CD4-positive, CD25-positive, alpha-beta regulatory T cell (primary cell): ENCODE measurements at places on chromosomes 5 and 9. TPM values are rescaled to one million over a fixed set of nuclear protein-coding genes. Genes with fewer than 3 reads are reported as not detected.

DNA sequence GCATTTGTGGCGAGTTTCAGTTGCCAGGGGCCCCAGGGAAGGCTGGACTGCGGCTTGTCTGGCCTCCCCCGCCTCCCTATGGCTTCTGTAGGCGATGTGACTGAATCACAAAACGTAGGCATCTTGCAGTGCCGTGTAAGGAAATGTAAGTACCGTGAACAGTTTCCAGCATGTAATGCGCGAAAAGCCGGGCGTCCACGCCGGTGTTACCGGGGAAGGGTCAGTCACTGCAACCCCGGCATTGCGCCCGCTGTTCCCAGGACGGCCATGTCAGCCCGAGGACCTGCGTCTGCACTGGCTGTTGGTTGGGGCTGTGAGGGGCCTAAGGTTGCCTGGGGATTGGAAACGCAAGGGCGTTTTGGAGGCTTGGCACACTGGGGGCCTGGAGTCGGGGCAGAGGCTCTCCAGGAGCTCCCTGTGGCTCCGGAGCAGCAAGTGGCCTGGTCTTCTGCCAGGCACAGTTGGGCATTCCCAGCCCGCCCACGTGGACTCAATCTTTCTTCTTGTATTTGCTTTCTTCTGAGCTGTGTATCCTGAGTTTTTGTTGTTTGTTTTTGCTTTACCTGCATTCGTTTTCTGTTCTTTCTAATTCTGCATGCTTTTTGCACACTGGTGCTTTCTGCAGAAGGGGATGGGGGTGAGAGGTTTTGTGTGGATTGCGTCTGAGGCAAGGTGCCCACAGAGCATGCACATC lies 36.9 kb upstream of the PLEKHG4B start:
- no peaks in the 10 kb centered on the region for H3K36me3 ChIP-seq
- no peak overlapping the region for H3K27ac ChIP-seq
- DNase-seq, result no peak
- no peak overlapping the region for H3K4me3 ChIP-seq
- H3K4me1 ChIP-seq, result peaks cover 9% of the 10 kb centered on the region

- H3K27ac ChIP-seq, result no peak overlapping the region
- H3K4me3 ChIP-seq, result no peak overlapping the region
- H3K36me3 ChIP-seq, result no peaks in the 10 kb centered on the region
Observed at GRCh38 chr5:91401175-91401574, 18.1 kb upstream of the ARRDC3 start.

GRCh38 chr5:113219695-113220094 lies 215.1 kb downstream of the TSSK1B start:
- H3K27me3 ChIP-seq, result no peaks in the 10 kb centered on the region
- H3K27ac ChIP-seq, result no peak overlapping the region
- no peak overlapping the region for H3K4me3 ChIP-seq
- H3K36me3 ChIP-seq, result no peaks in the 10 kb centered on the region

DNA sequence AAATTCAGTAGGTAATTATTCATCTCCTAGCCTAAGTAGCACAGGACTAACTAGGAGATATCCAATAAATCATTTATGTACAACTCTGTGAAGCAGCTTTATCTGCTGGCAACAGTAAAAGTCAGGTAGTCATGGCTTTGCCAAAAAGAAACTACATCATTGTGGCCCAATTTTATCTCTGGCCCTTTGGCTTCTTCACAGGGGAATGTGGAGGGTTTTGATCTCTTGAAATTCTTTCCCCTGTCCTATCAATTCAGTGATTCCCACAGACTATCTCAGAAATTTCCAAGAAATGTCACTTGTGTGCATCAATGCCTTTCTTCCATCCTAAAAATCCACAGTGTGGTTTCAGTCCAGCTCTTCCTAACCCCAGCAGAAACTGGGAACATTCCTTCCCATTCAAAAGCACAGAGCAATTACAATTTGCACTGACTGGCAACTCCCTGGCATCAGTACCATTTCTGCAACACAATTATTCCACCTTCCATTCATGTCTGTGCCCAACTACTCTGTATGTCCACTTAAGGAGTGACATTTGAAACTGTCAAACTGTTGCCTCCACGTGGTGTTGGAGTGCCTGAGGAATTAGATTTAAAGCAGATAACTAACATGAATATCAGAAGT lies 6.6 kb downstream of the CDC14B start:
- H3K27ac ChIP-seq, result no peak overlapping the region
- no peak overlapping the region for H3K4me3 ChIP-seq
- peaks cover 32% of the 10 kb centered on the region for H3K27me3 ChIP-seq
- DNase-seq, result no peak

DNA sequence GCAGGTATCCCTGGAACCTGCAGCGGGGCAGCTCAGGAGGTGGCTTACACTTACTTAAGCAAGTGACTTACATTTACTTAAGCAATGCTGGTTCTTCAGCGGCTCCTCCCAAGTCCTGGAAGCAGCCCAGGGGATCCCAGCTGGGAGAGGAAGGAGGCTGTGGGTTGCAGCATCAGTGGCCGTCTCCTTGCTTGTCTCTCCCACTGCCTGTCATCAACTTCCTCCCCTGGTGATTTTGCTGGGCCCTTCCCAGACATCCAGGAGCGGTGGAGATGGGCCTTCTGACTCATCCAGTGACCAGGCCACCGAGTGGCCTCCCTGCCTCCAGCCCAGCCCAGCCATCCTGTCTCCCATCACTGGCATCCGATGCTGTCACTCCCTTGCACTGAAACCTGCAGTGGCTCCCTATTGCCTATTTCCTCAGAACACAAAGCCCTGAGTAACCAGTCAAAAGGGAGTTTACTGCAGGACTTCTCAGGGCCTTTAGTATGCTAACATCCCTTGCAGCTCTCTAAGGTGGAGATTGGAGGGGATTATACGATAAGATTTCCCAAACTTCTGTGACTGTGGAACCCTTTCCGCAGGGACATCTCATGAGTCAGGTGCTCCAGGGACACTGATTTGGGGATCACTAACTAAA lies 155.9 kb upstream of the PHYKPL start:
- no peak overlapping the region for H3K27ac ChIP-seq
- H3K36me3 ChIP-seq, result no peaks in the 10 kb centered on the region
- no peak overlapping the region for H3K4me3 ChIP-seq
- H3K4me1 ChIP-seq, result no peaks in the 10 kb centered on the region
- DNase-seq, result no peak

GRCh38 chr5:175857986-175858385 lies 13.4 kb upstream of the CPLX2 start:
- H3K27me3 ChIP-seq, result no peaks in the 10 kb centered on the region
- no peak overlapping the region for H3K27ac ChIP-seq
- DNase-seq, result no peak
- H3K4me3 ChIP-seq, result no peak overlapping the region

- no peak for DNase-seq
- H3K4me3 ChIP-seq, result no peak overlapping the region
Observed at GRCh38 chr5:158099571-158100105, 240.7 kb upstream of the CLINT1 start.

GRCh38 chr9:31608881-31609280 lies 775.6 kb upstream of the ACO1 start:
- no peak for DNase-seq
- no peak overlapping the region for H3K4me3 ChIP-seq
- no peaks in the 10 kb centered on the region for H3K36me3 ChIP-seq
- no peaks in the 10 kb centered on the region for H3K27me3 ChIP-seq
- H3K4me1 ChIP-seq, result no peaks in the 10 kb centered on the region

DNA sequence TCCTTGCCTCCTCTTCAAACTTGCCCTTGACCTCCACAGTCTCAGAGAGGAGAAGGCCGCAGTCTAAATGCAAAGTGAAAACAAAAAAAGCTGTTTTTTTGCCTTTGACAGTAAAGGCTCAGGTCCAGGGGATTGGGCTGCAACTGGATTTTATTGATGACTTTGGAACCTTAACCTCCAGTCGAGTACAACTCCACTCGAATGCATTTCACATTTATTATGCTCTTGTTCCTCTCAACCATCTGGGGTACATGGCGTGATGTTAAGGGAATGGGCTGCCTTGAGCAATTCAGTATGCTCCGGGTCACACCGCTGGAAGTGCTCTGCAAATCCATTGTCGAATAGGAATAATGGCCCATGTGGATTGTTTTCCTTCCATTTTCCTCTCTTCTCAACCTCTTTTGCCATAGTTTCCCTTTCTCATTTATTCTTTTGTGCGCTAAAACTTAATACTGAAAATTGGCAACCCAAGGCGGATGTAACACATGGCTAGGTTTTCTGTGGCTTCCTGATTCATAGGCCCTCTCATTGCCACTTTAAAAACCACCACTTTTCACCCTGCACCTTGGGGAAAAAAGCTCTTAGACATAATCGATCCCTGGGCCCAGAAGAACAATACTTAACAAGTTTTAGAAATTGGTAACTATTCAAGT lies 34.3 kb downstream of the ITK start:
- H3K4me3 ChIP-seq, result peak overlapping the region; percentile 56
- DNase-seq, result no peak
- H3K4me1 ChIP-seq, result peaks cover 83% of the 10 kb centered on the region
- peak overlapping the region; percentile 73 for H3K27ac ChIP-seq
- H3K27me3 ChIP-seq, result no peaks in the 10 kb centered on the region
- H3K36me3 ChIP-seq, result peaks cover 98% of the 10 kb centered on the region

DNA sequence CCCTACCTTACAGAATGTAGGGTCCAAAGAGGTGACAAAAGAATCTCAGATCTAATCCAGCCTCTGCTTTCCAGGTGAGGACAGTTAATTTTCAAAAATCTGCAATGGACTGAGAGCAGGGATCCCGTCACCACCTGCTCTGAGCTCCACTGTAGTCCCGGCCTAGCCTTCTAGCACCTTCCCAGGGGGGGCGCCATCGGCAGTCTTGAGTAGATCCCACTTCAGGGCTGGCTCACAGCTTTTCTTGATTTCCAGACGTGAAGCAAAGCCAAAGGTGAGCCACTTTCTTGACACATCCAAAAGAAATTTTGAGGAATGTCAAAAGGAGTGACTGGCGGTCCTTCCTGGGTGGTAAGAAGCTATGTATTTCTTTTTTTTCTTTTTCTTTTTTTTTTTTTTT lies 114.1 kb downstream of the SYK start:
- H3K36me3 ChIP-seq, result no peaks in the 10 kb centered on the region
- no peak overlapping the region for H3K27ac ChIP-seq
- peak; percentile 2 for DNase-seq
- no peak overlapping the region for H3K4me3 ChIP-seq

GRCh38 chr5:82396396-82396795 lies 118.2 kb upstream of the RPS23 start:
- H3K4me1 ChIP-seq, result no peaks in the 10 kb centered on the region
- H3K27me3 ChIP-seq, result no peaks in the 10 kb centered on the region
- H3K36me3 ChIP-seq, result no peaks in the 10 kb centered on the region
- H3K27ac ChIP-seq, result no peak overlapping the region

- no peak overlapping the region for H3K4me3 ChIP-seq
- H3K4me1 ChIP-seq, result no peaks in the 10 kb centered on the region
- H3K36me3 ChIP-seq, result no peaks in the 10 kb centered on the region
- no peak for DNase-seq
- H3K27me3 ChIP-seq, result no peaks in the 10 kb centered on the region
- no peak overlapping the region for H3K27ac ChIP-seq
Observed at GRCh38 chr9:22913518-22913917, 466.9 kb downstream of the DMRTA1 start.

- no peaks in the 10 kb centered on the region for H3K4me1 ChIP-seq
- H3K36me3 ChIP-seq, result no peaks in the 10 kb centered on the region
- H3K27ac ChIP-seq, result no peak overlapping the region
- H3K27me3 ChIP-seq, result peaks cover 2% of the 10 kb centered on the region
Observed at GRCh38 chr5:71924980-71925379, 182.3 kb upstream of the MAP1B start.

- H3K27me3 ChIP-seq, result peaks cover 3% of the 10 kb centered on the region
- no peak overlapping the region for H3K4me3 ChIP-seq
- no peak for DNase-seq
- H3K4me1 ChIP-seq, result no peaks in the 10 kb centered on the region
Observed at GRCh38 chr5:68200288-68200687, 15.3 kb upstream of the PIK3R1 start.

- H3K4me3 ChIP-seq, result no peak overlapping the region
- H3K36me3 ChIP-seq, result no peaks in the 10 kb centered on the region
Observed at GRCh38 chr5:57841676-57842363, 359.2 kb upstream of the ACTBL2 start.

DNA sequence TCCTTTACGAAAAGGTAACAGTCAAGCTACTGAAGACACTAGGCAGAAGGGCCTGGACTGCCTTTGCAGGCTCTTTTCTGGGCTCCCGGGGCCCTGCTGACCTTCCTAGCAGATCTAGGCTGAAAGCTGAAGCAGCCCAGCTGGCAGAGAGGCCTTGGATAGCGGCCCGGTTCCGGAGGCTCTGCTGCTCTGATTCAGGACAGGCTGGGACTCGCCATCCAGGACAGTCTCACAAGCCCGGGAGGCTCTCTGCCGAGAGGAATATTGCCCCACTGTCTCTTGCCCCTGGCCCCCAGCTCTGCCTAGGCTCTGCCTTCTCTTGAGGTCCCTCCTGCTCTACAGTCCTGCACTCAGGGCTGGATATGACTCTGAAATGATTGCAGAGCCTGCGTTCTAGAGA lies 67.8 kb downstream of the PSD2 start:
- H3K27ac ChIP-seq, result no peak overlapping the region
- no peaks in the 10 kb centered on the region for H3K36me3 ChIP-seq
- H3K27me3 ChIP-seq, result peaks cover 2% of the 10 kb centered on the region
- no peak for DNase-seq
- H3K4me1 ChIP-seq, result no peaks in the 10 kb centered on the region
- H3K4me3 ChIP-seq, result no peak overlapping the region

DNA sequence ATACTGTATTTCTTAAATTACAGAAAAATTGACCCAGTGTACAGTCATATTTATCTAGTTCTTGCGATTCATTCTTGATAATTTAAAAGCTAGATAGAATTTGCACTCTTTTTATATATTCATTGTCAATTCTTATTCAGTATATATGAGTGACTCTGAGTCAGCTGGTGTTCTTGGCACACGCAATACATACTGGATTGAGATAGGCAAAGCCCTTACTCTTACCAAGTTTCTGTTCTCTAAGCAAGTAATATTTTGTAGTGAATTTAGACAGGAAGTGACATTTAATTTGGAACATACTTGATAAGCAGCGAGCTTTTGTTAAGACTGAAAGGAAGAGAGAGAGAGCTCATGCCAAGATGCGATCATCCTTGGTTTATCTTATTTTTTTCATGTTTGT lies 57.7 kb downstream of the GPBP1 start:
- peaks cover 62% of the 10 kb centered on the region for H3K36me3 ChIP-seq
- H3K4me3 ChIP-seq, result no peak overlapping the region
- no peaks in the 10 kb centered on the region for H3K4me1 ChIP-seq
- DNase-seq, result no peak
- H3K27ac ChIP-seq, result no peak overlapping the region
- H3K27me3 ChIP-seq, result no peaks in the 10 kb centered on the region

DNA sequence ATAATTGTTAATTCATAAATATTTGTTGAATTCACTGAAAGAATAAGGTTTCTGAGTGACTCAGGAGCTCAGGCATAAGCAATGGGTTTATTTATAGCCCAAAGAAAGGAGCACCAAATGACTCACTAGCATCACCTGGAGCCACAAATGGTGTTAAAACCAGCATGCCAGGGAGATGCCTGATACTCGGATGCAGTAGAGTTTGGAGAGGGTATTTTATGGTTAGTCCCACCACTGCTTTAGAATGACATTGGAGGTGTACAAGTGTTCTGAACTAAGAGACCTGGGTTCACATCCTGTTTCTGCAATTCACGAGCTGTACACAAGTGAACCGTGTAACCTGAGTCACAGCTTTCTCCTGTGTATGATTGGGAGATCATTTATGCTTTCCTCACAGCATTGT lies 25.2 kb downstream of the CCL28 start:
- no peak overlapping the region for H3K4me3 ChIP-seq

PCDHB16 gene
- total RNA-seq, result not detected

LCN15 gene
- total RNA-seq, result not detected

TEK gene
- total RNA-seq, result not detected

MELK gene
- 1.7 TPM for total RNA-seq

C5 gene
- 1.5 TPM for total RNA-seq

NPDC1 gene
- 106 TPM for total RNA-seq

TXNDC8 gene
- total RNA-seq, result not detected

FOXD4L6 gene
- not detected for total RNA-seq
